Glomerular endothelial cell (primary cell): ENCODE measurements at places on chromosomes 3 and 15. TPM values are rescaled to one million over a fixed set of nuclear protein-coding genes. Genes with fewer than 3 reads are reported as not detected.

DNA sequence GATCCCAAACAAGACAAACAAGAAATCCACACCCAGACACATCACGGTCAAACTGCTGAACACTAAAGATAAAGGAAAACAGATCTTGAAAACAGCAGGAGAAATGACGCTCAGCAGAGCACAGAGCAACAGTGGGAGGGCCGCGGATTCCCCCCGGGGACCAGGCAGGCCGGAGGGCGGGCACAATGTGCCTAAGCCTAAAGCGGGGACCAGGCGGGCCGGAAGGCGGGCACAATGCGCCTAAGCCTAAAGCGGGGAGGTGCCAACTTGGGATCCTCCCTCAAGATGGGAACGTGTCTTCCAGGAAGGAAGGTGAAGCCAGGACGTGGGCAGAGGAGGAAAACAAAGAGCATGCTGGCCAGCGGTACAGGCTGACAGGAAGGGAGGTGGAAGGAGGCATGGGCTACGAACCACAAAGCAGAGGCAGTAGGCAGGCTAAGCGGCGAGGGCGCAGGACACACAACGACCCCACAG lies 31.1 kb downstream of the CYFIP1 start:
- no peak for DNase-seq

- no peak for DNase-seq
Measured at GRCh38 chr3:160697637-160698380, 20.8 kb downstream of the ARL14 start.

DNA sequence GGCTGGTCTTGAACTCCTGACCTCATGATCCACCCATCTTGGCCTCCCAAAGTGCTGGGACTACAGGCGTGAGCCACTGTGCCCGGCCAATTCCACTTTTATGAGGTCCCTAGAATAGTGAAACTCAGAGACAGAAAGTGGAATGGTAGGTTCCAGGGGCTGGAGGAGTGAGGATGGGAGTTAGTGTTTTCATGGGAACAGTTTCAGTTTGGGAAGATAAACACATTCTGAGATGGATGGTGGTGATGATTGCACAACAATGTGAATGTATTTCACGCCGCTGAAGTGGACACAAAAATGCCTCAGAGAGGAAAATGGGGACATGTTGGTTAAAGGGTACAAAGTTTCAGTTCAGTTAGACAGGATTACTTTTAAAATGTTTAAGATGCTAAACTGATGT lies 22.5 kb upstream of the HDAC11 start:
- no peak for DNase-seq

- no peak for DNase-seq
Measured at GRCh38 chr3:187027531-187028278, 97.4 kb downstream of the ST6GAL1 start.

DNA sequence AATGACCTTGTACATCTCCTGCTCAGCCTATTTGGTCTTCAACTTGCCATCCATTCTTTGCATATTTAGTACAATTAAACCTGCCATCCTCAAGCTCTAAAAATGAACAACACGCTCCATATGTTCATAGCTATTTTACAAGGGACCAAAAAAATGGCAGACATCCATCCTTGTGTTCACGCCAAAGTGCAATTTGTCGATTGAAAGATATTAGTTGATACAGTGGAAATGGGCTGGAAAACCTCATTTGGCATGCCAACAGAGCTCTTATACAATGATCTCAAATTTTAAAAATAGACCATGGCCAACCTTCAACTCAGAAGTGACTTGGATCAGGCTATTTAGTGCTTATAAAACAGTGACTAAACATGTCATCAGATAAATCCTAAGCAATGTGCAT lies 413.6 kb upstream of the ARL6 start:
- no peak for DNase-seq

- DNase-seq: no peak
Measured at GRCh38 chr3:150179330-150179729, 208.6 kb upstream of the PFN2 start.

GRCh38 chr15:84981711-84982300 lies at the start of gene PDE8A:
Gene PDE8A, plus strand, starts transcription at chr15:84981856. Its CDS starts 307 bp downstream, at chr15:84982163.
- DNase-seq: no peak

DNA sequence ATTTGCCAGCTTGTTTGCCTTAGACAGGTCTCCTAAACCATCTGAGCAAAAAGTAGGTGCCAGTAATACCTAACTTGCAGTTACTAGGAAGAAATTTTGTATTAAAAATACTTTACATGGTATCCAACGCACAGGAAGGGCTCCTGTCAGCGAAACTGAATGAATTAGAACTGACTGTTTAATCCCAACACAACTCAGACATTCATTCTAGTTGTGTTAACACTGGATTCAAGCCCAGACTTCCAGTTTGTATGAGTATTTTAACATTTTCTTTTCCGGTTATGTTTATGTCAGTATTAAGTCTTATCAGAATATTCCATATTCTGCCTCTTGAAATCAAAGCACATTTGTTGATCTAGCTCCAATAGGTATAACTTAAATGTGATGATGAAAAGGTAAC lies 82.0 kb upstream of the SOX2 start:
- no peak for DNase-seq

The B4GALT4 gene
- 9.2 and 9.7 TPM in 2 replicates for total RNA-seq

The RBPMS2 gene
- total RNA-seq: 0.58 and 2.5 TPM in 2 replicates
